Ovary (tissue), 10 donors: ENCODE measurements at places on chromosomes 4 and X. TPM values are rescaled to one million over a fixed set of nuclear protein-coding genes. Genes with fewer than 3 reads are reported as not detected.

- DNase-seq: no peak
Measured at GRCh38 chrX:50905334-50905733, 5.2 kb upstream of the BMP15 start.

DNA sequence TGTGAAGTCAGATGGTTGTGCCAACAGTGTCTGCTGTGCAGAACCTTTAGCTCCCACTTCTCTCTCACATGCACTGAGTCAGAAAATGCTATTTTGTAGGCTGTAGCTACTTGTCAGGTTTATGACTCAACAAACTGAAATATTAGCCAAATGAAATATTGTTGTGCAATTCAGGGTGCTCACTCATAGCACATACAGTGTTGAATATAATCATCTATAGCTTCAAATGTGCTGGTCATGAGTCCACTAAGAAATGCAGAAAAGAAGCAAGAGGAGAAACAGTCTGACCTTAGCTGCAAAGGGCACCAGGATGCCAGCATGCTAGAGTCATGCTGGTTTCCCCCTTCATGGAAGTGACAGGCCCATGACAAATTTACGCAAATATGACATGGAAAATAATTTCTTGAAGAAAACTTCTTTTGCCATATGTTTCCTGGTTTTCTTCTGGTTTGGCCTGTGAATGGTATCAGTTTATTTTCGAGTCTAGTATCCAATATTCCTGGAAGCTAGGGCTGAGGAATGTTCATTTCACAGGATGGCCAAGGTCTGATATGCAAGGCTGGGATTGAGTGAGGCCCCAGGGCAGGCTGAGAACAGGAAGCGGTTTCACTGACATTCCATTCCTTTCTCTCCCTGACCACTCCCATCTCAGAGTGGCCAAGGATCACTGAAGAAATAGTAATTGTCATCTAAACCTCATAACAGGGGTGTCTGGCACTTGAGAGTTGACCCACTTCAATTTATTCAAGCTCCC, 10.3 kb upstream of the CXCL2 start:
- no peak for DNase-seq

GRCh38 chr4:11435557-11435956, 6.9 kb upstream of the HS3ST1 start:
- no peak for DNase-seq

- DNase-seq: no peak
Measured at GRCh38 chr4:60344908-60345307, 855.2 kb upstream of the ADGRL3 start.

DNA sequence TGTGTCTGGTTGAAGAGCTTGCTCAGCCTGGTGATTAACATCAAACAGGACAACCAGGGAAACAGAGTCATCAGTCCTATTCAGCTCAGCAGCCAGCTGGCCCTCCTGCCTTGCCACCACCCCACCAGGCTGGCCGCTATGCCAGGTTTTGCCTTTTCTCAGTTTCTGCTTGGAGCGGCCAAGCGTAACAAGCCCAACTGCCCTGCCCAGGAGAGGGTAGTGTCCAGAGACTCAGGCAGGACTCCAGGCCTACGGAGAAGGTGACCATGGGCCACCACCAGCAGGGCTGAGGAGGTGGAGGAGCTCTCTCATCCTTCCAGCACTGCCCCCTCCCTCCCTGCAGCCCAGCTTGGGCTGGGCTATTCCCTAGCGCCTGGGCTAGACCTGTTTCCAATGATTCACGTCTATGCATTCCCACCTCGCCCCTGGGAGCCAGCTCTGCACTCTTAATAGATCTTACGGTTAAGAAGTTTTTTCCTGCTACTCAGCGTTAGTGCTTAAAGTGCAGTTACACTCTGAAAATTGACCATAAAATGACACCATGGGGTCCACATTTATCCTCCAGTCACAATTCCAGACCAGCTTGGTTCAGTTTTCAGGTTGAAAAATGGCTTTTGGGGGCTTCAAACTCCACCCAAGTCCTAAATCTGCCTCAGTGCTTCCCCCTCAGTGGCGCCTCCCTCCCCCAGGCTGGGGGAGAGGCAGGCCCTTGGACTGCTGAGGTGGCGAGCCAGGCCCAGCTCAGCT, 124.0 kb upstream of the PJA1 start:
- DNase-seq: no peak

- DNase-seq: no peak
Measured at GRCh38 chr4:133390198-133390855, 241.2 kb downstream of the PCDH10 start.

- no peak for DNase-seq
Measured at GRCh38 chr4:158796370-158797140, 27.7 kb downstream of the FNIP2 start.

DNA sequence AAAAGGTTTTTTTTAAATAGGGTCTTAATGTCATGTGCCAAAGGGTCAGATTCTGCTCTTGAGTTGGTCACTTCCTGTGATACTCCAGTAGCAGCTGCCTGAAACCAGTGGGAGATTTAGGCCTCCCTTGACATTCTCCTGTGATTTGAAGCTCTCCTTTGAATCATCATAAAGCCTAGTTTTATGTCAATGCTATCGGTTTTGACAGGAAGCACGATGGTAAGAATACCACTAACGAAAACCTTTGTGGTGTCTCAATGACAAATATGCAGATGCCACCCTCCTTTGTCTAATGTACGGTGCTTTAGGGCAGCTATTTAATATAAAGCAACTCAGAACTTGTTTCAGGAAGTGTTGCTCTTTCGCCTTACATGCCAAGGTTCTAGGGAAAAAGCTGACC, 44.2 kb downstream of the CCNI start:
- DNase-seq: no peak

GRCh38 chr4:151753056-151753455, 7.8 kb downstream of the GATB start:
- no peak for DNase-seq

GRCh38 chrX:154799556-154800348, 5.5 kb downstream of the MPP1 start:
- DNase-seq: no peak

DNA sequence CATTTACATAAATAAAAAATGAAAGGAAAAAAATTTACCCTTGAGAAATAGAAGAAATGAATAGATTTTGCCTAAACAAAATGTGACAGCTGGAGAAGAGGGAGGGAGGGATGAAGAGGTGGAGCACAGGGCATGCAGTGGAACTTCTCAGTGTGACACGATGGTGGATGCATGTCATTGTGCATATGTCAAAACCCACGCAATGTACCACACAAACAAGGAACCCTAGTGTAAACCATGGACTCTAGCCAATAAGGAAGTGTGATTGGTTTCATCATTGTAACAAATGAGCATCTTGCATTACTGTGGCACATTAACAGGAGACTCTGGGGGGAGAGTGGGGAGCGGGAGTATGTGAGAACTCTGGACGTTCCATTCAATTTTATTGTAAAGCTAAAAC, 58.6 kb downstream of the GATB start:
- DNase-seq: no peak

- peak; percentile 47 for DNase-seq
Measured at GRCh38 chr4:48016141-48017107, at the start of the genes CNGA1 and NIPAL1. Gene CNGA1 (minus strand): TSS chr4:48016681. CDS start chr4:47952689, 63,992 bp downstream. Gene NIPAL1 (plus strand): TSS chr4:48016772. CDS start chr4:48016840, 68 bp downstream.

- no peak for DNase-seq
Measured at GRCh38 chr4:31482691-31483090, 762.5 kb downstream of the PCDH7 start.

DNA sequence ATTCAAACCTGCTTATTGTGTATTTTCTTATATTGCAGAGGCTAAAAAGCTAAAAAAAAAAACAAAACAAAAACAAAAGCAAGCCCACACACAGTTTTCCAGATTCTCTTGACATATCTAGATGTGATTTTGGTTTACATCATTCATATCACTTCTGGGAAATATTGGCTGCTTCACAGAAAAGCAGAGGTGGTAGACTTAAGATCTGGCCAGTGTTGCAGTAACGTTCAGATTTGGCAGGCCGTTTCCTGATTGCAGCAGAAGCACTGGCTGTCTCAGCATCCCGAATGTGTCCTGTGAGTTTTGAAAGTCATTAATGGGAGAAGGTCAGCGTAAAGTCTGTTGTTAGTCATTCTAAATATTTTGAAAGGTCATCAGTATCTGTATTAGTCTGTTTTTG, 2062.0 kb downstream of the ARAP2 start:
- no peak for DNase-seq

DNA sequence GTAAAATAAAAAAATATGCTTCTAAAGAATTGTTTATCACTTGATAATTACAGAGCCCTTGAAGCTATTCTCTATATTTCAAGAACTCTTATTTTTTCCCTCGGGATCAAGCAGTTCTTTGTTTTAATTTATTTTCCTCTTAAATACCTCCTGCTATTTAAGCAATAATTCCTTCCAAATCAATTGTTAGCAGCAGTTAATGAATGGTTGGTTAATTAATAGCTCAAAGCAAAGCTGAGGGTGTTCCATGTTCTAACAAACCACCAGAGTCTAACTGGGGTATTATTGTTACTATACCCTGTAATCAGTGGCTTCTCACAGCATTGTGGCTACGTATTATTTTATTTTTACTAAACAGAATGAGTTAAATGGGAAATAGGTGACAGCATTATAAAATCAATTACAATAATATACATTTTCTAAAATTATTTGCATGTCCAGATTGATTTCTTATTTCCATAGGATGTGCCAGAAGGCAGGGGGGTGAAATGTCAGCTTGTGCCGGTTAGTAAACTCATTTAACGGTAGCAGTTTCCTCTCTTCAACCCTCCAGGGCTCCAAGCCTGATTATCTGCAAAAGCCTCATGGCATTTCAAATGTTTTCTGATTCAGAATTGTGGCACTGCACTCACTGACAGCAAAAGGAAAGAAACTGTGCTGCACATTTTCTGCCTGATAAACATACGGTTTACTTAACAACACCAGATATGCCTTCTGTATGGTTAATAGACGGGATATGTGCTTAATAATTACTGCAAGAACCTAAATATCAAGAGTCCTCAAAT, 286.9 kb upstream of the EMCN start:
- DNase-seq: no peak

- DNase-seq: no peak
Measured at GRCh38 chr4:96097040-96097607, 257.2 kb downstream of the PDHA2 start.

DNA sequence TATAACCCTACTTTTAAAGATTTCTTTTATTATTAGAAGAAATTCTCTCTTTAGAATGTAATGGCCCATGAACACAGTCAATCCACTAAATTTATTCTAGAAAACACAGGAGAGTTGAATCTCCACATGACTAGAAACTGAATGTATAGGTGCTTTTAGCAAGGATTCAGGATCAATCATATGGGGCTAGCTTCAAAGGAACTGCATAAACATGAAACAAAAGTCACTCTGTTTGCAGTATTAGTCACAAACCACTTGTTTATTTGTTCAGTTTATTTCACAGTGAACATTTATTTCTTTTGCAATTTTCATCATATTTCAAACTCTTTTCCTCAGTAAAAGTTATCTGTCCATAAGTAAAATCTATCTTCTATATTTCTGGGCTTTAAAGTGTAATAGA, 1604.6 kb downstream of the PCDH18 start:
- DNase-seq: no peak

DNA sequence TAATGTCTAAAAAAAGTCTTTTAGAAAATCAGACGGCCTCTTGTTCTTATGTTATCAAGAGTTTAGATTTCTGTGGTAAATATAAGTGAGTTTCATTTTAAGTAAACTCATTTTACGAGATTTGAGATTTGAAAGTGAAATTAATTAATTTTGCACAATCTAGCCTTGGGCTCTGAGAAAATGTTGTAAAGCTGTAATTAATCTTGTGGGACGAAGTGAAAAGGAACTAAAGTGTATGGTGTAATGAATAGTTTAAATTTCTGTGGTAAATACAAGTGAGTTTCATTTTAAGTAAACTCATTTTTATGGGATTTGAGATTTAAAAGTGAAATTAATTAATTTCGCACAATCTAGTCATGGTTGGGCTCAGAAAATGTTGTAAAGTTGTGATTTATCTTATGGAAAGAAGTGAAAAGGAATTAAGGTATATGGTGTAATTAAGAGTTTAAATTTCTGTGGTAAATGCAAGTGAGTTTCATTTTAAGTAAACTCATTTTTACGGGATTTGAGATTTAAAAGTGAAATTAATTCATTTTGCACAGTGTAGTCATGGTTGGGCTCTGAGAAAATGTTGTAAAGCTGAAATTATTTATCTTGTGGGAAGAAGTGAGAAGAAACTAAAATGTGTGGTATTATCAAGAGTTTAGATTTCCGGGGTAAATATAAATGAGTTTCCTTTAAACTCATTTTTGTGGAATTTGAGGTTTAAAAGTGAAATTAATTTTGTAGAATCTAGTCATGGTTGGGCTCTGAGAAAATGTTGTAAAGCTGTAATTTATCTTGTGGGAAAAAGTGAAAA, 1.6 kb downstream of the SCML1 start:
- no peak for DNase-seq

- no peak for DNase-seq
Measured at GRCh38 chr4:2036866-2037265, 22.3 kb upstream of the NAT8L start.

DNA sequence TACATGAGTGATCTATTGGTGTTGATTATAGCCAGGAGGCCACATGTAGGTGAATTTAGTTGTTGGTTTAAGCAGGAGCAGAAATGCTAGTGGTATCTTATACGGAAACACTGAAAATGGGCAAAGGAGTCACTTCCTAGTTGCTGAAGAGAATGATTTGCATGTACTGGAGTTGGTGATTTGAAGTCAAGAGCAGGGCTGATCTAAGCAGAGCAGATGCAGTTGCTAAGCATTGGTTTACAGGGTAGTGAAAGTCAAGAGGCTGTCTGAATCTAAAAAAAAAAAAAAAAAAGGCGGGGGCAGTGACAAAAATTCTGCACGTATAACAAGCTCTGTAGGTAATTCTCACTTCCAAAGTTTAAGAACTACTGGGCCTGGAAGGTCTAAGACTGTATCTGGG, 90.4 kb upstream of the HPRT1 start:
- no peak for DNase-seq

DNA sequence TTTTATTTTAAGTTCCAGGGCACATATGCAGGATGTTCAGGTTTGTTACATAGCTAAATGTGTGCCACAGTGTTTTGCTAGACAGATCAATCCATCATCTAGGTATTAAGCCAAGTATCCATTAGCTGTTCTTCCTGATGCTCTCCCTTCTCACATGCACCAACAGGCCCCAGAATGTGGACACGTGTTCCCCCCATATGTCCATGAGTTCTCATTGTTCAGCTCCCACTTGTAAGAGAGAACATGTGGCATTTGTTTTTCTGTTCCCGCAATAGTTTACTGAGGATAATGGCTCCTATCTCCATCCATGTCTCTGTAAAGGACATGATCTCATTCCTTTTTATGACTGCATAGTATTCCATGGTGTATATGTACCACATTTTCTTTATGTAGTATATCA, 374.8 kb upstream of the FAT1 start:
- DNase-seq: no peak

Gene PDHA1
- total RNA-seq: 120 TPM

Gene BTK
- total RNA-seq: 1.1 TPM

Gene ADH7
- total RNA-seq: not detected

Gene AMOT
- 27.9 TPM for total RNA-seq

Gene SGMS2
- total RNA-seq: 12.1 TPM

Gene PLA2G12A
- total RNA-seq: 31.2 TPM

Gene GLRA3
- total RNA-seq: not detected

Gene LAS1L
- total RNA-seq: 33.3 TPM

Gene C4orf51
- total RNA-seq: not detected
